Thyroid gland (tissue), 4 donors: ENCODE measurements at places on chromosomes 7 and 10. TPM values are rescaled to one million over a fixed set of nuclear protein-coding genes. Genes with fewer than 3 reads are reported as not detected.

GRCh38 chr7:28955356-28955717 lies 2.8 kb downstream of the TRIL start:
- no peak for DNase-seq
- no peaks in the 10 kb centered on the region for H3K36me3 ChIP-seq
- peaks cover 40% of the 10 kb centered on the region for H3K4me1 ChIP-seq
- no peak overlapping the region for H3K4me3 ChIP-seq
- no peak overlapping the region for H3K27ac ChIP-seq

GRCh38 chr10:97534746-97535367 lies 36.1 kb downstream of the UBTD1 start:
- H3K36me3 ChIP-seq = no peaks in the 10 kb centered on the region
- DNase-seq = no peak
- no peak overlapping the region for H3K4me3 ChIP-seq
- no peaks in the 10 kb centered on the region for H3K27me3 ChIP-seq

GRCh38 chr7:30531286-30531685 lies 26.7 kb upstream of the GGCT start:
- no peaks in the 10 kb centered on the region for H3K27me3 ChIP-seq
- H3K4me1 ChIP-seq = no peaks in the 10 kb centered on the region
- H3K4me3 ChIP-seq = no peak overlapping the region
- no peak overlapping the region for H3K27ac ChIP-seq
- H3K36me3 ChIP-seq = no peaks in the 10 kb centered on the region
- DNase-seq = no peak

GRCh38 chr7:134287916-134288659 lies 28.6 kb downstream of the SLC35B4 start:
- H3K27ac ChIP-seq = no peak overlapping the region
- DNase-seq = no peak
- no peaks in the 10 kb centered on the region for H3K36me3 ChIP-seq
- H3K4me3 ChIP-seq = no peak overlapping the region

The C10orf53 gene
- not detected for total RNA-seq

DNA sequence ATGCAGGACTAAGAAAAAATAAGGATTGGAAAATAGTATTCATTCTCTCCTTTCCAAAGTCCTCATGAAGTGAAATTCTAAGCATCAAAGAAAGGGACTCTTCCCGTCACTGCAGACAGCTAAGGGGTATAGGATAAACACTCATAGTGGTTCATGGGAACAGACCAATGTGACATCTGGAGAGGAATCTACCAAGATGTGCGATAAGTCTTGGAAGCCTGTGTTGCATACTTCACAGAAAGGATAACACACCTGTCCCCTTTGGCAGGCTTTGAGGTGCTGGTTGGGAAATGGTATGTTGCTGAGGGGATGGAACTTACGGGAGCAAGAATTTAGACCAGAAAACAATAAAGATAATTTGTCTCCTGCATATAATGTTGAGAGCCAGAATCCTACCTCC lies 248.1 kb downstream of the ARHGAP21 start:
- no peak for DNase-seq
- H3K4me3 ChIP-seq = no peak overlapping the region
- no peaks in the 10 kb centered on the region for H3K27me3 ChIP-seq
- H3K36me3 ChIP-seq = peaks cover 7% of the 10 kb centered on the region

The CYP2C18 gene
- not detected for total RNA-seq

GRCh38 chr10:47405857-47406547 lies 21.9 kb upstream of the ZNF488 start:
- H3K27me3 ChIP-seq = no peaks in the 10 kb centered on the region
- H3K4me1 ChIP-seq = peaks cover 4% of the 10 kb centered on the region
- no peak overlapping the region for H3K4me3 ChIP-seq
- no peaks in the 10 kb centered on the region for H3K36me3 ChIP-seq

The CRYGN gene
- total RNA-seq = 16.4 TPM

GRCh38 chr10:85448716-85449115 lies 917.9 kb downstream of the GRID1 start:
- H3K4me1 ChIP-seq = no peaks in the 10 kb centered on the region
- no peaks in the 10 kb centered on the region for H3K27me3 ChIP-seq
- H3K27ac ChIP-seq = no peak overlapping the region
- no peaks in the 10 kb centered on the region for H3K36me3 ChIP-seq
- no peak overlapping the region for H3K4me3 ChIP-seq
